NCI-H1048 (cell line): ENCODE measurements at places on chromosomes 3 and 15.
A peak's percentile ranks its signal among the peaks of the same experiment; 100 is the strongest.

- no peak for DNase-seq
These were observed 10.4 kb downstream of the CLSTN2 start for GRCh38 chr3:139945386-139945785.

GRCh38 chr15:66603301-66604179 is 37.7 kb upstream of the LCTL start:
- DNase-seq, result peak; percentile 19

GRCh38 chr3:149808209-149808829 is 4.7 kb upstream of the RNF13 start:
- DNase-seq, result no peak

- DNase-seq, result no peak
These were observed 162.9 kb upstream of the STT3B start for GRCh38 chr3:31369637-31370379.

GRCh38 chr15:91186904-91187656 is 87.0 kb downstream of the SV2B start:
- DNase-seq, result no peak

DNA sequence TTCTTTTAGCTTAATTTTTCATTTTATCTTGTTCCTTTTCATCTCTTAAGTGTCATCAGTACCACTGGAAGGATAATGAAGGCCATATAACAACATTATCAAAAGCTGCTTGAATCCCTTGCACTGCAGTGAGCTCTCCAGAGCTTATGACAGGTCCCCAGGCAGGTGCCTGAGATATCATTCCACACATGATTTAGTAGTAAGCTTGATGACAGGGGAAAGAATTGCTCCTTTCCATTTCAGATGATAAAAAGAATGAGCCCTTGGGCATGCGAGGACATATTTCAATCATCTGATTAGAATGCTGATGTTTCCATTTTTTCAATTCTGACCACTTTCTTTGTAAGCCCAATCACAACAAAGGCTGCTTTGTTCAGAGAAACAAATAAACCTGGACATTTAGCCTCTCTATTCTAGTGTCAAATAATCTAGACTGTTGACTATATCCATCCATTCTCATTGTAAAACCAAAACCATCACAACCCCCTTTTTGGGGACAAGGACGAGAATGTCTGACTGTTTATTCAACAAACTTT is 567.8 kb downstream of the IGSF11 start:
- no peak for DNase-seq

DNA sequence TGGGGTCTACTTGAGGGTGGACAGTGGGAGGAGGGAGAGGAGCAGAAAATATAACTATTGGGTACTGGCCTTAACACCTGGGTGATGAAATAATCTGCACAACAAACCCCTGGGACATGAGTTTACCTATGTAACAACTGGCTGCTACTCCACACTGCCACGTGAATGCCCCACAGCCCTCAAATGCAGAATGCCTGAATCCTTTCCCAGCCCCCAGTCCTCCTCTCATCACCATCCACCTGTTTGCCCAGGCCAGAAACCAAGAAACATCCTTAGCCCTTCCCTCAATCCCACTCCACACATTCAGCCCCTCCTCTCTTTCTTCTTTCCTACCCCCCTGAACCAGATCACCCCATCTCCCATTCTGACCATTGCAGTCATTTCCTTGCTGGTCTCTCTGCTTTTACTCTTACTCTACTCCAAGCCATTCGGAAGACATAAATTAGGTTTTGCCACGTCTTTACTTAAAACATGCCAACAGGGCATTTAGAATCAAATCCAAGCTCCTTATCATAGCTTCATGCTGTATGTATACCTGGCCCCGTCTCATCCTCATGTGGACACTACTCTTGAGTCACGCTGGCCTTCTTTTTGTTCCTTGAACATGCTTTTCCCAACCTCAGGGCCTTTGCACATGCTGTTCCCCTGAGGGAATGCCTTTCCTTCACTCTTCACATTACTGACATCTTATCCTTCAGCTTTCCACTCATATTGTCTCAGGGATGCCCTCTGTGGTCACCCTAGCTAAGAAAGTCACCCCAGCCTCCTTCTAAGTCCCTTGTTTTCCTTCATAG is 137.5 kb upstream of the ABHD17C start:
- no peak for DNase-seq

DNA sequence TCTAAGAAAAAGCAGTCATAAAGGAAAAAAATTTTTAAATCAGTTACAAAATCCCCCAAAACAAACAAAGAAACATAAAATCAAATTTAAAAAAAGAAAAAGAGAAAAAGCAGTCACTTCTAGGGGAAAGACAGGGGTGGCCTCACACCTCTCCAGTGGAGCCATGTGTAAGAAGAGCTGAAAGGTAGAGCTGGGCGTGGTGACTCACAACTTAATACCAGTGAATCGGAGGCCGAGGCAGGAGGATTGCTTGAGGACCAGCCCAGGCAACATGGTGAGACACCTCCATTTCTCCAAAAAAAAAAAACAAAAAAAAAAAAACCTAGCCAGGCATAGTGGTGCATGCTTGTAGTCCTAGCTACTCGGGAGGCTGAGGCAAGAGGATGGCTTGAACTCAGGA is 14.7 kb downstream of the MESD start:
- DNase-seq, result no peak

GRCh38 chr15:80549654-80550053 is 145.5 kb upstream of the ABHD17C start:
- DNase-seq, result no peak

DNA sequence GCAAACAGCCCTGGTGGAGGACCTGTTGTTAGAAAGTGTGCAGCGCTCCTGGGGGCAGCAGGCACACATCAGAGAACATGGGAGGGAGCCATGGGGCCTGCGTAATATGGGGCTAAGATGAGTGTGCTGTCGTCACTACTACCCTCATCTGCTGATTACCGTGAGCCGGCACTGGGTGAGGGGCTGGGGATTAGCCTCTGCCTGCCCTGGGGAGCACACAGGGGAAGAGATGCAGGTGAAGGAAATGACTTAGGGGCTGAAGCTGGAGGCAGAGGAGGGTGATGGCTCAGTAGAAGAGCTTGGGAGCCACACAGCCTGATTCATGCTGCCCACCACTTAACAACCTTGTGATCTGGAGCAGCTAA is 33.6 kb upstream of the LINGO1 start:
- DNase-seq, result no peak

- DNase-seq, result no peak
These were observed 6.9 kb downstream of the IQGAP1 start for GRCh38 chr15:90394748-90395442.

DNA sequence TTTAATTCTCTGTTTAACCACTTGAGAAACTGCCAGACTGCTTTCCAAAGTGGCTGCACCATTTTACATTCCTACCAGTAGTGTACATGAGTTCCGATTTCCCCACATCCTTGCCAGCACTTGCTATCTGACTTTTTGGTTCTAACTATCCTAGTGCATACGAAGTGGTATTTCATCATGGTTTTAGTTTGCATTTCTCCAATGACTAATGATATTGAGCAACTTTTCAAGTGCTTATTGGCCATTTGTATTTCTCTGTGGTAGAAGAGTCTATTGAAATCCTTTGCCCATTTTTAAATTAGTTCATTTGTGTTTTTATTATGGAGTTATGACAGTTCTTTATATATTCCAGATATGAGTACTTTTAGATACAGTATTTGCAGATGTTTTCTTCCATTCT is 247.8 kb downstream of the GABRB3 start:
- DNase-seq, result no peak

DNA sequence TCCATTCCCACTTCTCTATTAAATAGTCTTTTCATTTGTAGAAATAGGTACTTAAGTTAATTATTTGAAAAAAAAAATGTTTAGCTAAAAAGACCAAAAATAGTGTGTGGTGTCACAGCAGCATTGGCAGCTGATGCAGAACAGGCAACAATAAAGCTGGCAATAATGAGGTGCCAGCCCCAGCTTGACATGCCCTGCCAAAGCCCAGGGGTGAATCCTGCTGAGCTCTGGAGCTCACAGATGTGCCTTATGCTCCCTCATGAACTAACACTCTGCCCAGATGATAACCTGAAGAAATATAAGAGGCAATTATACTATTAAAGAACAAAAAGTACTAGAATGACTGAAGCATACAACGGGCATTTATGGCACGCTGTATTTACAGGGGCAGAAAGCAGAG is 63.8 kb downstream of the IGSF11 start:
- DNase-seq, result no peak

DNA sequence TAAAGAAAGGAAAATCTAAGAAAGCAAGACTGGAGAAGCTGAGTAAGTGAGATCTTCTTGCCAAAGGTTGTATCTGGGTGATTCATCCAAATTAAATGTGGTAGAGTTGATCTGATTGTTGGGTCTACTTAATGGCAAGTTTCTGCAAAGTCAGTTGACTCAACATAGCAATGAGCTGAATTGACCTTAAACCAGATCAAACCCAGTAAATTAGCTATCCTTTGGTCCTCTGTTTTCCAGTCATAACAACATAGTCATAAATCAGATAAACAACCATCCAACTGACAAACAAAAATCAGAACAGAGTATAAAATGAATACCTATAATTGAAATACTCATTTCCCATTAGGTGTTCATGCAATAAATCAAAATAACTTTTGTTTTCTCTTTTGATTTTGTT is 142.6 kb upstream of the CFAP20DC start:
- no peak for DNase-seq

- no peak for DNase-seq
These were observed 144.7 kb downstream of the CNTN3 start for GRCh38 chr3:74469713-74470112.

- no peak for DNase-seq
These were observed 678.8 kb downstream of the DIPK2A start for GRCh38 chr3:144650380-144650779.

DNA sequence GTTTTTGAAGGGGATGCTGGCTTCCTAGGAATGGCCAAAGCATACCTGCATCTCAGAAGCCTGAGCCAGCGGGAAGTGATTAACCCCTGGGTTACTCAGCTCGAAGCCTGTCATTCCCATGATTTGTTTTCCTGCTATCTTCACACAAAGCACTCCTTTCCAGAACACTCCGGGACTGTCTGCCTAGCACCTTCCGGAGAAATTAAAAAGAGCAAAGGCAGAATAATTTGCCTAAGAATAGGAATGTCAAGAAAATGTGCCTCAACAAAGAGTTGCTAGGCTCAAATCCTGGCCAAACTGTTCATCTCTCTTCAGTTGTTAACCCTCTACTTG is 34.1 kb downstream of the TPM1 start:
- DNase-seq, result no peak

GRCh38 chr15:77982127-77982490 is 95.4 kb downstream of the TBC1D2B start:
- DNase-seq, result no peak

DNA sequence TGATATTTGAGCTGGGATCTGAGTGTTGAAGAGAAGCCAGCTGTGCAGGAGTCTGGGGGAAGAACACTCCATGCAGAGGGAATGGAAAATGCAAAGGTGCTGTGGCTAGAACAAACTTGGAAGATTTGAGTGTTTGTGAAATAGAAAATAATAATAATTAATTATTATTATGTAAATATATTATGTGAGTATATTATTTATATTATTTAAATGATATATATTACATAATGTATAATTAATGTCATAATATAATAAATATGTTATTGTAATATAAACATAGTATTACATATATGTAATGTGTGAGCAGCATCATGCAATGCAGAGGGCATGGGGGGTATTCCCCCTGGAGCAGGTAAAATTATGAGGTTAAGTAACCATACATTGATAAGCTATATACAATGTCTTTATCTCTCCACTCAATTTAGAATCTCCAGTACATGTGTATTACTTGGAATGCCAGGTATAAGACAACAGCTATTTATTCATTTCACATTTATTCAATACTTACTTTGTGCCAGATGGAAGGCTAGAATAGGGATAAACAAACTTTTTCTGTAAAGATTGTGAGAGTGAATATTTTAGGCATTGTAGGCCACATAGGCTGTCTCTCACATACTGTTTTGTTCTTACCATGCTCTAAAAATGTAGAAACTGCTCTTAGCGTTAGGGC is 218.6 kb downstream of the MTHFS start:
- DNase-seq, result no peak

DNA sequence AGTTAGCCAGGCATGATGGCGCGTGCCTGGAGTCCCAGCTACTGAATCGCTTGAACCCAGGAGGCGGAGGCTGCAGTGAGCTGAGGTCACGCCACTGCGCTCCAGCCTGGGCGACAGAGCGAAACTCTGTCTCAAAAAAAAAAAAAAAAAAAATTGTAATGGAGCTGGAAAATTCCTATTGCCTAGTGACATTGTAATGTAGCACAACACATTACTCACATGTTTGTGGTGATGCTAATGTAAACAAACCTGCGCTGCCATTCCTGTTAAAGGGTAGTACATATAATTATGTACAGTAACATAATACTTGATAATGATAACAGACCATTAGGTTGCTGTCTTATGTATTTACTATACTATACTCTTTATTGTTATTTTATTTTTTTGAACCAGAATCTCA is 39.1 kb downstream of the KNL1 start:
- DNase-seq, result no peak

DNA sequence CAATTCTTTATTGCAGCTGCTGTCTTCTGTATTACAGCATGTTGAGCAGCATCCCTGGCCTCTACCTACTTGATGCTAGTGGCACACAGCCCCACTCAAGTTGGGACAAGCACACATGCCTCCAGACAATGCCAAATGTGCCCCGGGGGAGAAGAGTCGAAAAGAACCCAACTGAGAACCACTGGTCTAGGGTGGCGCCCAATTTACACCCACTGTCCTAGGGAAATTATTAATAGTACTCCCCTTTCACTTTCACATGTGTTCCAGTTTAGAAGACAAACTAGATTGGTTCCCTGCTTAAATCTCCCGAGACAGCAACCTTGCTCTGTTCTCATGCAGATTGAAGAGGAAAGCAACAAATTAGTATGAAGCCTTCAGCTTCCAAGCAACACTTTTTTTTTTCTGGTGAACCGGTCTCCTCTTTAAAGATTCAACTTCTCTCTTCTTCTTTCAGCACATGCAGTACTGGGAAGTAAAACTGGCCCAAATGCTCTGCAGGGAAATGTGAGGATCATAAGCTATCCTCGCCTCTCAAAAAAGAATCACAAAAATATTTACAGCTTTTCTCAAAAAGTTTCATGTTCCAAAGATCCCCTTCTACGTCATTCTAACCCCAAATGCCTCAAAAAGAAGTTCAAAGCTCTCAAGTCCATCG is 823.9 kb upstream of the CFAP20DC start:
- DNase-seq, result no peak

GRCh38 chr3:82815417-82816058 is 1054.1 kb upstream of the GBE1 start:
- DNase-seq, result no peak

DNA sequence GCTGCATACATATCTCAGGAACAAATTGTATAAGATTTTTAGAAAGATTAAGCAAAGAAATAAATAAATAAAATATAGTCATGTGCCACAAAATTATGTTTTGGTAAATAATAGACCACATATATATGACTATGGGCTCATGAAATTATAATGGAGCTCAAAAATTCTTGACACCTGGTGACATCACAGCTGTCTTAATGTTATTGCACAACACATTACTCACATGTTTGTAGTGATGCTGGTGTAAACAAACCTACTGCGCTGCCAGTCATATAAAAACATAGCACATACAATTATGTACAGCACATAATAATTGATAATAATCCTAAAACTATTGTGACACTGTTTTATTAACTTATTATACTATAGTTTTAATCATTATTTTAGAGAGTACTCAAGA is 1159.1 kb downstream of the SI start:
- no peak for DNase-seq

GRCh38 chr3:48268936-48269561 is 28.1 kb downstream of the ZNF589 start:
- DNase-seq, result no peak
